ENCODE measurements at places on chromosomes 1 and 21.

GRCh38 chr1:92511541-92511940, 24.8 kb upstream of the GFI1 start:
- DNase-seq: no peak

DNA sequence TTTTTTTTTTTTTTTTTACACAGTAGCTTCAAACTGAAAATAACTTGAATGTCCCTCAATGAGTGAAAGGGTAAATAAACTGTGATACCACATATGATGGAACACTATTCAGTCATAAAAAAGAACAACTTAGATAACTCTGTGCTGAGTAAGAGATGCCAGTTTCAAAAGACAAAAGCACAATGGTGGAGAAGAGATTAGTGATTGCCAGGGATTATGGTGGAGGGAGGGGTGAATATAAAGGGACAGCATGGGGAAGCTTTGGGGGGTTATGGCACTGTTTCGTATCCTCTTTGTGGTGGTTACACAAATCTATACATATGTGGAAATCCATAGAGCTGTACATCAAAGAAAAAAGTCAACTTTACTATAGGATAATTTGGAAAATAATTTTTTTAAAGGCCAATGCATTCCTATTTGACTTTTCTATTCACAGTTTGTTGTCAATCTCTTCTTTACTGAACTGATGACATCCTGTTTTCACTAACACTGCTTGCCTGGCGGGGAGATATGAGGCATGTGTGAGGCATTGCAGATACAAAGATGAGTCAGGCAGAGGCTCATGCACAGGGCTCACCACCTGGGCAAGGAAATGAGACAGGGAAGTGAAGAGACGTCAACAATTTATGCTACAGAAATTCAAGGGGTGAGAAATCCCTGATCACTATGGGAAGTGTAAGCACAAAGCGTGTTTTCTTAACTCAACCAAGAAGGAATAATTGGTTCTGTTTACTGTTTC, 302.7 kb downstream of the DUSP10 start:
- DNase-seq: peak; percentile 9

DNA sequence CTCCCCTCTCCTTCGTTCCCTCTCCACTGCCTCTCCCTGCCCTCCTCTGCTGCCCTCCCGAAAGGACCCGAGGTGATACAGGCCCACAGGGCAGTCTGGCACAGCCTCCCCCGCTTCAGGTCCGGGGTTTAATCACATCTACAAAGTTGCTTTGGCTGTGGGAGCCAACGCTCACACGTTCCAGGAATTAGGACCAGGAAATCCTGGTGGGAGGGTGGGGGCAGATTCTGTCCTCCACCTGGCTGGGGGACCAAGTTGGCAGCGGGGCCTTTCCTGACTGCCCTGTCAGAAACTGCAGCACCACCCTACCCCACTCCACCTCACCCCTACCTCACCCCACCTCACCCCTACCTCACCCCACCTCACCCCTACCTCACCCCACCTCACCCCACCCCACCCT, 95.1 kb downstream of the WDR4 start:
- DNase-seq: no peak

DNA sequence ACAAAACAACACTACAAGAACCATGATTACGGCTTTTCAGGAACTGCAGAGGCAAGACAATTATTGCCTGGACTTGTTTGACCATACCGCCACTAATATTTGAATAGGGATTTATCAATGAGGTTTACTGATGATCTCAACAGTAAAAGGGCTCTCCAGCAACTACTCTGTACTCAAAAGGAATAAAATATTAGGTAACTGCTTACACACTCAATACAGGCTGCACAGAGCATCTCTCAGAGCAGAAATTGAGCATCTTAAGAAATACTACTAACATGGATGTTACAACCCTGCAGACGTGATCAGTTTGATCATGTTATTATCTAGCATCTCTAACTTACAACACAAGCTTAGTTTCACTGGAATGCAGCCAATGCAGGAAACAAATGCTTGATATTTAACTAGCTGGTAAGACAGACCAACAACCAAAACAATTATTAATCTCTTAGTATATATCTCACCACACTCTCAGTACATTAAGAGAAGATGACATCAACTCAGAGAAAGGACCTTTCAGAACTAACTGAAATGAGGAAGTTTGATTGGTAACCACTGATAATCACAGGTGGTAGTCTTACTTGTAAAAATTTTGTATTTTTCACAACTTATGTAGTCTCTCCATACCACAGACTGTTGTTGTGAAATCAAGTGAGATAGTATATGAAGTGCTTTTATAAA, 52.2 kb downstream of the PUM1 start:
- DNase-seq: no peak

- no peak for DNase-seq
Measured at GRCh38 chr1:173341307-173341706, 134.2 kb upstream of the TNFSF4 start.

DNA sequence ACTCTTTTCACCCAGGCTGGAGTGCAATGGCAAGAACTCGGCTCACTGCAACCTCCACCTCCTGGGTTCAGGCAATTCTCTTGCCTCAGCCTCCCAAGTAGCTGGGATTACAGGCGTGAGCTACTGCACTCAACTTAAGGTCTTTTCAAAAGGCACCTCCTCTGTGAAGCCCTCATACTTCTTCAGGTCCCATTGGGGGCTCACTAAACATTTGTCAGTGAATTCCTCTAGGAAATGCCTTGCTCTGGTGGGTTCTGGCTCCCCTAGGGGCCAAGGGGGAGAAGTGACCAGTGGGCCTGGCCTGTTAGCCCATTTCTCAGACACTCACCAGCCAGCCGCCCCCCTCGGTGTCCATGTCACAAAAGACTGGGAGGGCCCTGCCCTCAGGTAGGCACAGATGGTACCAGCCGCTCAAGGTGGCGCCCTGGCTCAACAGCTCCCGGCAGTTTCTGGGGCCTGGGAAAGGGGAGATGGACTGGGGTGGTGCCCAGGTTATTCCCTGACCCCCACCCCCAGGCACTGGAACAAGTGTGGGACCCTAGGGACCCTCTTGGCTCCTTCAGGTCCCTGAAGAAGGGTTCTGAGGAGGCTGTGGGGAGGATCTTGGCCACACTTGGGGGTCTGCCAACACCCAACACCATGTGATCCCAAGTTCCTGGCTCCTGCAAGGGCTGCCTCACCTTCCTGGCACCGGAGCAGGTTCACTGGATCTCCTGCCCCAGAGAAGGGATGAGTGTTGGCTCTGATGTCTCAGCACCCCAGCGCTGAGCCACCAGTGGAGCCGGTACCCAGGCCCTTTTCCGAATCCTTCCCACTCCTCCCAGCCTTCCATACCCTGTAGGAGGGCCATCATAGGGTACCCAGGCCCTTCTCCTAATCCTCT, 1.6 kb downstream of the FCN3 start:
- no peak for DNase-seq

DNA sequence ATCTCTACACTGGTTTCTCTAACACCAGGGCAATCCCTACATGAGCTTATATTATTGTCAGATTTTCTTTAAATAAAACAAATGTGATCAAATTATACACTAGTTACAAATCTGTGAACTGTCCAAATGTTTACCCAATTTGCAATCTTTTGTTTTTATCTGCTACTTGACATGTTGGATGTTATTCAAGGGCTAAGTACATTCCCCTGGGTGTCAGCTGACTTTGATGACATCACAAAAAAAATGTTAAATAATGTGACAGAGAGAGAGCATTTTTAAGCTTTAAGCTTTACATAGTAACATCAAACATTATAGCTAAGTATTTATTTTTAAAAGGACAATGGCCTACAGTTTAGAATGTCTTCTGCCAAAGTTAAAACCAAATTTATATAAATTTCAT, 431.3 kb upstream of the PKN2 start:
- no peak for DNase-seq

DNA sequence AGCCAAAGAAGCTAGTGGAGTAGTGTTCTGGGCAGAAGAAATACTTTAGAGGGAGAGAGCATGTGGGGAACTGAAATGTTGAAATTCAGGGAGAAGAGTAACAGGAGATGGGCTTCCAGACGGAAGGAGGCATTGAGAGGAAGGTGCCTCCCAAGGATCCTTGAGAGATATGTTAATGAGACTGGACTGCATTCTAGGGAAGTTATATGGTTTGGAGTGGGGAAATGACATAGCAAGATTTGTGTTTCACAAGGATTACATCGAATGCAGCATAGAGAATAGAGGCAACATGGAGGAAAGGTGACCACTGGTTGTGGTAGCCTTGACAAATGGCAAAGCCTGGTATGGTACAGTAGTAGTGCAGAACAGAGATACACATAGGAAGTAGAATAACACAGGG, 160.5 kb upstream of the HMCN1 start:
- DNase-seq: no peak

GRCh38 chr1:213067352-213067751, 16.3 kb downstream of the RPS6KC1 start:
- DNase-seq: no peak

GRCh38 chr1:65812065-65812464, 19.4 kb downstream of the PDE4B start:
- no peak for DNase-seq

GRCh38 chr1:54671985-54672608, 30.5 kb downstream of the MROH7 start:
- peak; percentile 58 for DNase-seq

Data from CD4-positive, alpha-beta memory T cell (primary cell).